ENCODE measurements at places on chromosomes 12 and 14.

- DNase-seq = no peak
Measured at GRCh38 chr14:61950340-61950739, 188.1 kb downstream of the SNAPC1 start.

DNA sequence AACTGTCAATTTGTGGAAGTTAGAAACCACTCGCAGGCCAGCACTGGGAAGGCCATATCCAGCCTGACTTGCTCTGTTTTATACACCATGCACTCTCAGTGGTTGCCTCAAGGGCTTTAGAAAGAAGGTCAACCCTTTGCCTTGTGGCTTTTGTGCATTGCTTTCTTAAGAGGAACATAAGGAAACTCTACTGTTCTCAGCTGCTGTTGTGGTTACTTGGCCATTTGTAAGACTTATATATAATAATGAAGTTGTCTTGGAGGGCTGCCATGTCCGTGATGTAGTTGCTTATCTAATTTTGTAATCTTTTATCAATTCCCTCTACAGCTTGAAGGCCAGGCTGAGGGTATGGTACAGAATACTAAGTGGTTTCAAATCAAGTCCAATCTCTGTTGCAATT is 637.8 kb downstream of the DIO2 start:
- DNase-seq = no peak

- no peak for DNase-seq
Measured at GRCh38 chr14:100017553-100017952, 47.7 kb upstream of the EVL start.

GRCh38 chr12:4483885-4484823 is 38.5 kb upstream of the FGF6 start:
- no peak for DNase-seq

- no peak for DNase-seq
Measured at GRCh38 chr12:121036810-121037326, 2.2 kb downstream of the OASL start.

- DNase-seq = no peak
Measured at GRCh38 chr12:130832561-130833209, 6.4 kb downstream of the STX2 start.

- DNase-seq = no peak
Measured at GRCh38 chr12:66733839-66734238, 55.0 kb upstream of the GRIP1 start.

DNA sequence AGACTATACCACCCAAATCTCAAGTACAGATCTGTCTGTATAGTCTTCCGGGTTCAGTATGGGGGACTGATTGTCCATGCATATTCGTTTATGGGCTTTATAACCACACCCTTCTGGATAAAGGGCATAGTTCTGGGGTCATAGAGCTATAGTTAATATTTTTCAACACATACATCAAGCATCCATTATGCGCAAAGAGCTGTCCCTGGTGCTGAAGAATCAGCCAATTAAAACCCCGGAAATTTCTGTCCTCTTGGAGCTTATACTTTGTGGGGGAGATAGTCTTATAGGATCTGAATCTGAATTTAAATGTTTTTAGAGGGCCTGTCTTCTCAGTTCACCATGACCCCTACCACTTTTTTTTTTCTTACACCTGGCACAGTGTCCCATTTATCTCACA is 256.7 kb downstream of the SUDS3 start:
- DNase-seq = no peak

GRCh38 chr12:97134495-97134894 is 227.4 kb downstream of the NEDD1 start:
- no peak for DNase-seq

DNA sequence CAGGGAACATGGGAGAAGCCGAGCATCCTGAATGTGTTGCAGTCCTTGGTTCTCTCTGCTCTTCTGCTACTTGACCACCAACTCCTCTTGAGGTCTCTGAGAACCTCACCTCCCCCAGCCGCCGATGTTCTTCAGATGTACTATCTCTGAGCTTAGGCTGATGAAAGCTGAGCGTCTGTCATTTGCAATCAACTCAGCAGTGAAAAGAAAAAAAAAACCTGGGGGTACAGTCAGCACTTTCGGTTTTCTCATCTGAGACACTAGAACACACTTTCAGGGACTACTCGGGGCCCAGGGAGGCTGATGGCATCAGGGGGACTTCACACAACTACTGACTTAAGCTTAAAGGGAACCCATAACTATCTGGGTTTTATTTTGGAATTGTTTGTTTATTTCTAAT is 9.6 kb upstream of the FLVCR2 start:
- DNase-seq = no peak

DNA sequence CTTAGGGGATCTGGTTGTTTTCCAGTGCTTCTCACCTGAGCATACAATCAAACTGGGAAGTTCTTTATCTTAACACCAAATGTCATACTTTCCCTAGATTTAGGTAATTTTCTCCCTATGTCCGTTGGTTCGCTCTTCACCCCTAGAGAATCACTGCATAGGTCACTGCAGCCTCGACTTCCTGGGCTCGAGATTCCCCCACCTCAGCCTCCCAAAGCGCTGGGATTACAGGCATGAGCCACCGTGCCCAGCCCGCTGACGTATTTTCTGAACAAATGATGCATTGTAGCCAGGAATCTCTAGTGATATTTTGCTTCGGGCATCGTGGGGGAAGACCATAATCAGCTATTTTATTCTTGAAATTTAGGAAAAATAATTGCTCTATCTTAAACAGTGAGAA is 1.1 kb upstream of the RPL41 start:
- DNase-seq = no peak

GRCh38 chr12:69173368-69173767 is 66.0 kb upstream of the CPSF6 start:
- no peak for DNase-seq

- DNase-seq = no peak
Measured at GRCh38 chr14:89411976-89412375, 5.1 kb downstream of the FOXN3 start.

DNA sequence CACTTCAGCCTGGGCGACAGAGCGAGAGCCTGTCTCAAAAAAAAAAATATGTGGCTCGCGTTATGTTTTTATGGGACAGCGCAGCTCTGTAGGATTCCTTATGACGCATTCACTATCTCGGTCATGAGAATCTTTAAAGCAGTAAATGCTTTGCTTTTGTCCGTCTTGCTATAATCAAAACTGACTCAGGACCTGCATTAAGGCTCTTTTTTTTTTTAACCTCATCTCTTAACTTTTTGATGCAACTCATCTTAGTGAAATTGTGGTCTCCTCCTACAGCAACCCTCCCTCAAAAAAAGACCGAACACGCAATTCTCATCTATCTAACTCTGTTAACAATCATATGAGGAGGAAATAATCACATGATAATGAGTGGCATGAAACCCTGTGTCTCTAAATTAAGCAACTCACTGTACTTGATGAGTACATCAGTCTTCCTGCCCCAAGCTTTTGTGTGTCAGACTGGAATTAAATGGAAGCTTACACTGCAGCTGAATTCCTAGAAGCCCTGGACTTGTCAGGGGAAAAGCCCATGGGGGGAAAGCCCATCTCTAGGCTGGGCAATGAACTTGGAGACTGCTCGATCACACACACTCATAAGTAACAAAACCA is 4.3 kb downstream of the P2RX4 start:
- DNase-seq = no peak

DNA sequence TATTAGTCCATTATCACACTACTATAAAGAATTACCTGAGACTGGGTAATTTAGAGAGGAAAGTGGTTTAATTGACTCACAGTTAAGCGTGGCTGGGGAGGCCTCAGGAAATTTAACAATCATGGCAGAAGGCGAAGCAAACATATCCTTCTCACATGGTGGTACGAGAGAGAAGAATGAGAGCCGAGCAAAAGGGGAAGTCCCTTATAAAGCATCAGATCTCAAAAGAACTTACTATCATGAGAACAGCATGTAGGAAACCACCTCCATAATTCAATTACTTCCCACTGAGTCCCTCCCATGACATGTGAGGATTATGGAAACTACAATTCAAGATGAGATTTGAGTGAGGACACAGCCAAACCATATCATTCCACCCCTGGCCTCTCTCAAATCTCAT is 422.6 kb downstream of the MDGA2 start:
- DNase-seq = no peak

DNA sequence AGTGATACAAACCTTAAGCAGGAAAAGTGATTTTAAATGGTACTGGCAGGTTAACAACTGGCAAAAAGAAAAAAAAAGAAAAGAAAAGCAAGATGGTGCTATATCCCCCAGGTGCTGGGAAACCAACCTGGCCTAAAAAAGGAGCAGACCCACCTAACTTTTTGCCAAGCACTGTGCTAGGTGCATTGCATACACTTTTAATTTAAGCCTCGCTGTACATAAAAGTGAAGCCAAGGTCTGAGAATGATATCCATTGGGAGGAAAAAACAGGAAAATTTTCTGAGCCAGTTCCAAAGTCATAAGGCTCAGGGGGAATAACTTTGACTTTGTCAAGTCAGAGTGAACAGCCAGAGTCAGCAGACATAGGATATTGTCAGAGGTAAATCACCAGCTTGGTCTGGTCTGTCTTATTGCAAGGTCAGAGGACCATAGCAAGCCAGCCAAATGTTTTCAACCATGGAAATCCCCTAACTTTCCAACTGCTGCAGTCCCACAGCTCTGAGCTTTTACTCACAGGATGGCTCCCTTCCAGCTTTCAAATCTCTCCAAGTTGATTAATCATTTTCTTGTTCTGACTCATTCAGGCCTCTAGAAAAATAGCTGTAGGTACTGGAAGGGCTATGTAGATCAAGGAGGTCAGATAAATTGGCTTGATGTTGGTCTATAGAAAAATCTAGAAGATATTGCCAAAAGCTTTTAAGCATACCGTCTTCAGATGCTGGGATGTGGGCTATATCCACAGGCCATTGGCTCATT is 412.9 kb downstream of the RAD51B start:
- DNase-seq = peak; percentile 97

- peak; percentile 25 for DNase-seq
Measured at GRCh38 chr14:64337888-64338615, 43.9 kb upstream of the ESR2 start.

- no peak for DNase-seq
Measured at GRCh38 chr12:71682466-71682865, 3.4 kb upstream of the TMEM19 start.

DNA sequence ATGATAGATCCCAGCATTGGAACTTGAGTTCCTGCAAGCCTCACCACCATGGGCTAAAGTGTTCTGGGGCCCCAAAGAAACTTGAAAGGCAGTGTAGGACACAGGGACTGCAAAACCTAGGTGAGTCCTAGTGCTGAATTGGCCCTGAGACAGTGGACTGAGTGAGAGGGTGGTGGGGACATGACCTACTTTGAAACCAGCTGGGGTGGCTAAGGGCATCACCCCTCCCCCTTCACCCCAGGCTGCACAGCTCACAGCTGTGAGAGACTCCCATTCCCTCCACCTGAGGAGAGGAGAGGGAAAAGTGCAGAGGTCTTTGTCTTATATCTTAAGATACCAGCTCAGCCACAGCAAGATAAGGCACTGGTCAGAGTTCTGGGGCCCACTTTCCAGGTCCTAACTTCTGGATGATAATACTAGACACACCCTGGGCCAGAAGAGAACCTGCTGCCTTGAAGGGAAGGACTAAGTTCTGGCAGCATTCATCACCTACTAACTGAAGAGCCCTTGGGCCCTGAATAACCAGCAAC is 62.5 kb downstream of the MAPKAPK5 start:
- no peak for DNase-seq

DNA sequence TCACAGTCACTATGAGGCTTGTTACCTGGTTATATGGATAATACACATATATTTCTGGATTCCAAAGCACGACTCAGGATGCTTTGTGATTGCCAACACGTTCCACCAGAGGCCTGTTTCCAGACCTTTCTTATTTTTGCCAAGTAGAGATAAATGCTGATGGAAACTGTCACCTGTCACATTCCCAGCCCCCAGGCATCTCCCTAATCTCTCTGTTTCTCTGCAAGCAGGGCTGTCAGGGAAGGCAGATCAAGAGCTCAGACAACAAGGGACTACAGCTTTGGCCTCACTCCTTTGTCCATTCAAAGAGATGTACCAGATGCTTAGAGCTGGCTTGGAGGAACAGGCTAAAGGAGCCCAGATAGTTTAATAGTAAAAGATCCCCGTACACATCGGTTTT is 21.8 kb upstream of the DDHD1 start:
- DNase-seq = no peak

- DNase-seq = no peak
Measured at GRCh38 chr14:72709916-72710611, 183.8 kb downstream of the DPF3 start.

- DNase-seq = no peak
Measured at GRCh38 chr14:76867516-76868453, 41.6 kb downstream of the LRRC74A start.

- peak; percentile 60 for DNase-seq
Measured at GRCh38 chr12:49358483-49359141, 8.7 kb upstream of the SPATS2 start.

GRCh38 chr12:65607401-65607841 is 216.9 kb upstream of the HMGA2 start:
- DNase-seq = no peak

GRCh38 chr14:61153431-61153830 is 127.7 kb downstream of the TMEM30B start:
- DNase-seq = no peak

GRCh38 chr12:22190969-22191368 is 143.5 kb downstream of the ST8SIA1 start:
- DNase-seq = no peak

GRCh38 chr12:92943482-92944250 is 14.6 kb upstream of the EEA1 start:
- DNase-seq = no peak

DNA sequence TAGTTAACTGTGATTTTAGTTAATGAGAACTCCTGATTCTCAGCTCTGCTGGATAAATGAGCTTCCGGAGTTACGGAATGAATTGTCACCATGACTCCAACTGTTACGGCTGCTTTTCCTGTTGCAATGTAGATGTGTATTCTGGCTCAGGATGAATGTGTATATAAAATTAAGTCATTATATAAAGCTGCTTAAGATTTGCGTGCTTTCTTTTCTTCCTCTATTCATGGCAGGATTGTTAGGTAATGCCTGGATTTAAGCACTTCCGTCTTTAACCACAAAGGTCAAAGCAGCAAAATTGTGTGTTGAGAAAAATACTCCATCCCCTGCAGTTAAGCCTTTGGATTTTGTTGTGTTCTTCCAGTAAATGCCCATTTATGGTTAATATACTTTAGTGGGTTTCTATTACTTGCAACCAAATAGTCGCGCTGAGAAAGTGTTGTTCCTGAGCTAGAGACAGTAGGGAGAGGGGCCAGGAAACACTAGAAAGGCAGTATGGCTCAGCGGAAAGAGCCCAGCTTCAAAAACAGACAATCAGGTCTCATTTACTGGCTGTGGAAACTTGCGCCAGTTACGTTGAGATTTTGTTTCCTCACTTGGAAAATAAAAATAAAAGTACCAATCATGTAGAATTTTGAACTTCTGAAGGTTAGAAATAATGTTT is 9.4 kb upstream of the CCDC175 start:
- peak; percentile 33 for DNase-seq

- DNase-seq = no peak
Measured at GRCh38 chr14:73663548-73664212, 18.9 kb downstream of the DNAL1 start.

DNA sequence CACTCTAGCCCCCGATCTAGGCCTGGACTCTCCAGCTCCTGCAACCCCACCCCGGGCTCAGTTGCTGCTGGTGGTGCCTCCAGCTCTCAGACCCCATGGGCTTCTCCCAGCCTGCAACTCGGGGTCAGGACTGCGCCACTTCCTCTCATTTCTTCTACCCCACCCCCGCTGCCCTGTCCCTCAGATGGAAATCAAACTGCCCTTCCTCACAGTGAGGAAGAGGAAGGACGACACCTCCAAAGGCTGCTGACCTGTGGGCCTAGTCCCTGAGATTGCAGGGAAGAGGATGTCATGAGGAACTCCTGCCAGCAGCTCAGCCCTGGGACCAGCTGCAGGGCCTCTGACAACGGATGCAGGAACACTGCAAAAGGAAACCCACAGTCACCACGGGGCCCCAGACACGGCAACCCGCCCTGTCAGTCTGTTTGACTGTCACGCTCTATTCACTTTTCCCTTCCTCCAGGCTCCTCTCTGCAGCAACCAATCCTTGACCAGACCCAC is 29.3 kb upstream of the PNMA1 start:
- no peak for DNase-seq

All from HFF-Myc (cell line).